ENCODE measurements at places on chromosomes 7 and 10. TPM values are rescaled to one million over a fixed set of nuclear protein-coding genes. Genes with fewer than 3 reads are reported as not detected.
A peak's percentile ranks its signal among the peaks of the same experiment; 100 is the strongest.

DNA sequence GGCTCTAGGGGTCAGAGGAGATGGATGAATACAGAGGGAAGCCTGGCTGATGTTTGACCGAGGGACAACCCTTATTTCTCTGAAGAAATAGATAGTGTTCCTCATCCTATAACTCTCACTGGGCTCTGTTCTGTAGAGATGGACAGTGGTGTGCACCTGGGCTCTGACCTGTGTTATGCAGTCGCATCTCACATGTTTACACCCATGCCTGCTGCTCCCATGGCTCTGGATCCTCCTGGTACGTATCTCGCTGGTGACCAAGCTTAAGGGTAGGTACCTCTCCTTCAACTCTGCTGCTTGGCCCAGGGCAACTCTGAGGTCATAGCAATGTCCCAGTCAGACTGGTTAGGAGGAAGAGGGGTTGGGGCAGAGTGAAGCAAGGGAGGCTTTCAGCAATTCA lies 42.8 kb downstream of the ADRA2A start:
- no peak for DNase-seq

DNA sequence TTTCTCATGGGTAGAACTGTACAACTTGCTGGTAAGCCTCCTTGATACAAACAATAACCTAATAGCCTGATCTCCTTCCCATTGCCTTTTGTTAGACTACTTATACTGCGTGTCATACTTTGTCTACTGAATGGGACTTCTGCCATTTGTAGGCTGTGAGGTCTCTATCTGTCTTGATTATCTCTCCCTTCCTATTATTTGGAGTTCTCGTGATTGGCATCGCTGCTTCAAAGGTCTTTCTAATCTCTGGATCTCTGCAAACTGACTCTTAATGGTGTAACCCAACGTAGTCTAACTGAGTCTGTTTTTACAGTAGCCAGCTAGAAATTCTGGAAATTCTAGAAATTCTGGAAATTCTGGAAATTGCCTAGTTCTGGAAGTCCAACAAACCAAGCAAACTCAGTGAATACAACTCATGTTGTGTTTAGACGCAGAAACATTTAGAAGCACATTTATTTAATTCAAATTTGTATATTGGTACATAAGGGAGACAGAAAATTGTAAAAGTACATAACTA lies 29.8 kb downstream of the PHYHIPL start:
- DNase-seq, result no peak

GTF2IRD1 gene
- total RNA-seq, result 3.8 TPM

DNA sequence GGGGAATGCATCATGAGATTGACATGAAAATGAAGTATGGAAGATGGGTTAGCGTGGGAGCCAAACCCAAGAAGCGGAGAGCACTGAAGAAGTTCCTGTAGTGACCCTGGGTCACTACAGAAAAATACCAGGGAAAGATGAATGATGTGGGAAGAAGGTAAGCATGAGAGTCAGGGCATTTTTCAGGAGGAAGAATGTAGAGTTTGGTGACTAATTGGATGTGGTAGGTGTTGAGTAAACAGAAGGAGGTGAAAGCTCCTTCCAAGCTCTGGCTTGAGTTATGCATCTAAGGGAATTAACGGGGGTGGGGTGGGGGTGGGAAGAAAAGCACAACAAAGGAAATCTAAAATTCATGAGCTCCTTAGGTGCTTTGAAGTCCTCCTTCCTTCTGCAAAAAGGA lies 238.1 kb upstream of the AOAH start:
- no peak for DNase-seq

GIMAP8 gene
- not detected for total RNA-seq

GRCh38 chr7:22329816-22330524 lies 27.0 kb downstream of the RAPGEF5 start:
- DNase-seq, result no peak

GRCh38 chr10:124279882-124280281 lies 138.8 kb downstream of the OAT start:
- DNase-seq, result no peak

DNA sequence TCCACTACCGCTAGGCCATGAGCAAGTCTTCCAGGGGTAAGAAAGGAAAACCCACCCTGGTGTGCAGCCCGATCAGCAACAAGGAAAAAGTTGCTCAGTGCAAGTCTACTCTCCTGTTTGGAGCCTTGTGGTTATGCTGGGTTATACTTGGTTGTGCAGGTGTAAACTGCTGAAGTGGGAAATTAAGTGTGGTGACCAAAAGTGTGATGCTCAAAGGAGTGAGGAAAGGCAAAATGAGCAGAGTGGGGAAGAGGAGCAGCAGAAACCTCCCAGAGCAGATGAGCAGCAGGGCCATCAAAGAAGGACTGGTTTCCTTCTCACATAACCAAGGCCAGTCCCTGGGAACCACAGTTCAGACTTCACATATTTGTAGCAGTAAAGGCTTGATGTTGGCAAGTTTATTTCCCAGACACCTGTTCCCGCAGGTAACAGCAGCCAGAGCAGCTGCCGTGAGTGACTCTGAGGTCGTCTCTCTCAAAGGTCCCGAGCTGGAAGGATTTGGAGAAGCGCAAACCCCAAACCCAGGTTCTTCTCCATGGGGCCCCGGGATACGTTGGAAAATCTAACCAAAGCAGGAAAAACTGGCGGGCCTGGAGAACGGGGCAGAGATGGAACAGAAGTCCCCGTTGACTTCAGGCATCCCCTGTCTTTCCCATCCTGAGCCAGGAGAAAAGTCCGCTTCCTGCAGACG lies 607 bp upstream of the SMO start:
- no peak for DNase-seq

GRCh38 chr10:68492118-68492517 lies 20.3 kb upstream of the DNA2 start:
- DNase-seq, result no peak

PLCE1 gene
- total RNA-seq, result 0.50 TPM

- DNase-seq, result no peak
These were observed 123.4 kb upstream of the ZNF92 start for GRCh38 chr7:65250216-65250615.

- no peak for DNase-seq
These were observed 3.1 kb downstream of the CYP2W1 start for GRCh38 chr7:985915-986741.

GRCh38 chr10:112895292-112895691 lies 54.8 kb upstream of the TCF7L2 start:
- no peak for DNase-seq

DNA sequence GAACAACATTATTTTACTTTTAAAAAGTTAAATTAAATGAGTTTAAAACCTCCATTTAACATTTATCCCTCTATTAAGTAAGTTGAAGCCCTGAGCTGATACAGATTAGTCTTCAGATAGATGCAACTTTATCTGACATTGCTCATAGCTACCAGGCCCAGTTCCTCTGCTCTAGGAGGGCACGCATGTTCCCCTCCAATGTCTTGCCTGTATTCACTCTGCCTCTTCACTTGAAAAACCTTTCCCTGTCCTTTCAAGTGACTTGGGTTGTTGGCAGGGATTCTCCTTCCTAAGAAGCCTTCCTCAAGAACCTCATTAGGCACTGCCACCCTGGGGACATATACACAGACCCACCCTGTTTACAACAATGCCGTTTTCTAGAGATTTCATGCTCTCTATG lies 270.4 kb downstream of the RELN start:
- no peak for DNase-seq

DNA sequence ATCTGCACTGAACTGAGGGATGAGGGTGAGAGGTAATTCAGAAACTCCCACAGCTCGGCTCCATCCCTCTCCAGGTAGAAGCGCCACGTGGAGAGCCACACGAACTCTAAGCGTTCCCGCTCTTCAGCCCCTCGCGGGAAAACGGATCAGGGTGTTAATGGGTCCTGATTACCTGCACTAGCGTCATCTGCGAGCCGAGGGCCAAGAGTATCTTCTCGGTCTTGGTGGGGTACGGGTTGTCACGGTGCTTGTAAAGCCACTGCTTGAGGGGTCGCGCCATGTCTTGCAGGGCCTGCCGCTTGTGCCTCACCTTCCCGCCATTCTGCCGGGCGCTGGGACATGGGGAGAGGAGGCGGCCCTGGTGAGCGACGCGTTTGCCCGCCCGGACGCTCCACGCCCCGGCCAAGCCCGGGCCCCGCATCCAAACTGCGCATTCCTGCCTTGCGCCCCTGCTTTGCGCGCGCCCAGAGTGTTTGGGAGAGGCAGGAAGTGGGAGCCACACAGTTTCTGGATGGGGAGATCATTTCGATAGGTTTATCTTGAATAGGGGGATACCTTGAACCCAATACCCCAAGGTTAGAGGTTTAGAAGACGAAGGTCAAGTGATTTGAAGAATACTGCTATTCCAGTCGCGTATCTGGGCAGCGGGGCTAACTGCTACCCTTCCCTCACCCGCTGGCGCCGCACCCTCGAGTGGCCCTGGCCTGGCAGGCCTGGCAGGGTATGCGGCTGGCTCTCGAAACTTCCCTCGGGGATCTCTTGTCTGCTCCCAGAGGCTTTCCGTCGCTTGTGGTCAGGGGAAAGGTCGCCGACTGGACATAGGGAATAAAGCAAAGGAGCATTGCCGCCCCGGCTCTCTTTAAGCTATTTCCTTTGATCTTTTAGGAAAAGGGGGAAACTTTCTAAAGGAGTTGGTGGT lies 4.2 kb downstream of the MKX start:
- DNase-seq, result no peak

OIT3 gene
- total RNA-seq, result not detected

DNA sequence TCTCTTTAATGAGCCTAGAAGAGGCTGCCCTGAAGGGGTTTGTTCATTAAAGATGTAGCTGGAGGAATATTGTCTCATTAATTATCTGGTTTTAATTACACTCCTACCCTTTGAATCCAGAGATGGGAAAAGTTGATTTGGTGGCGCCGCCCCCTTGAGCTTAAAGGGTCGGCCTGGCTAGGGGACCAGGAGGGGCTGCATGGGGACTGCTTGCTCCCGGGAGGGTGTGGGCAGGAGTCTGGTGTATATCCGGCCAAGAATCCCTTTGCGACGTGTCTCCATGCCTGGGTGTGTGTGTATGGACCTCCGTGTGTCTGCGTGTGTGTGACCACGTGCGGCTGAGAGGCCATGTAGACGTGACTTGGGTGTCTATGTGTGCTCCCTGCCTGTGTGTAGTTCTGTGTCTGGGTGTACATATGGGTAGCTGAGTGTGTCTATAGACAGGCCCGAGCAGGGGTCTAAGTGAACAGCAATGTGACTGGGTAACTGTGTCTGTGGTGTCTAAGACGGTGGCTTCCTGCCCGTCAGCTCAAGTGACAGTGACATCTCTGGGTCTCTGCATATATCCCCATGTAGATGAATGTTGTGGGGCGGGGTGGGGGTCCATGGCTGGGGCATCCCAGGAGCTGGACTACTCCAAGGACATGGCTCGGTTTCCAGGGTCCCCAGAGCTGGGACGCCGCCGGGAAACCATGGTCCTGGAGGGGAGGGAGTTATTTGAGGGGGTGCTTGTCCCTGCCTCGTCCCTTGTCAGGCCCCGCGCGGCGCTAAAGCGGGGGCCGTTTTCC lies 10.7 kb downstream of the LBX1 start:
- DNase-seq, result no peak

MDFIC gene
- 30.8 TPM for total RNA-seq

PLXDC2 gene
- total RNA-seq, result not detected

- DNase-seq, result no peak
These were observed 28.6 kb upstream of the TRIL start for GRCh38 chr7:28986765-28987110.

ACHE gene
- total RNA-seq, result 1.8 TPM

DNA sequence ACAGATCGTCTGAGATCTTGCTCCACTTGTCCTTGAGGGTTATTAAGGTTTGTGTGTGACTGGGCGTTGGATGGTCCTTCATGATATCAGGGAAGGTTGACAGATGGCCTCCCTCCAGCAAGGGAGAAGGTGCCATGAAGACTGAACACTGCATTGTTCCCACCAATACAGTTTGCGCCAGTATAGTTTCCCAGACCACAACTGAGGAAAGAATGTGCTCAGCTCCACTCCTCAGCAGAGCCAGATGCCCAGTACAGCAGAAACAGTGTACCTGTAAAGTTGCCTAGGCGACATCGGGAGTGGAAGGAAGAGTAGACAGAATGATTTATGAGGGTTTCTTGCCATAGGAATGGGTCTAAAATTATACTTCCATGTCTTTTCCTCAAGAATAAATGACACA lies 137.5 kb downstream of the ST7 start:
- DNase-seq, result no peak

DNA sequence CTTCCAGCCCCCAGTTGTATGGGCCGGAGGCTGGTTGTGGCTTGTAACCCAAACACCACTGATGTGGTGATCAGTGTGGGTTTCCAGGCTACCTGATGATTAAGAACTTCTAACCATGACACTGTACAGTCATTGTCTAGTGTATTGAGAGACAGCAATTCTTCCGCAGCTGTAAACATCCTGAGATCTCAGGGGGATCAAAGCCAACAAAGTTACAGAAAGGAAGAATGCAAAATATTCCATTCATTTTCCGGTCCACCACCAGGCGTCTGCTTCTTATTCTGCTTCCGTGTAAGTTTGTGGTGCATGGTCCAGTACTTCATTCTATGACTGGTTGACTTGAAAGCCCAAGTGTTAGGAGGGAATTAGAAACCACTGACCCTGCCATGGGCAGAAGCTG lies 10.3 kb upstream of the GLI3 start:
- peak; percentile 82 for DNase-seq

DNA sequence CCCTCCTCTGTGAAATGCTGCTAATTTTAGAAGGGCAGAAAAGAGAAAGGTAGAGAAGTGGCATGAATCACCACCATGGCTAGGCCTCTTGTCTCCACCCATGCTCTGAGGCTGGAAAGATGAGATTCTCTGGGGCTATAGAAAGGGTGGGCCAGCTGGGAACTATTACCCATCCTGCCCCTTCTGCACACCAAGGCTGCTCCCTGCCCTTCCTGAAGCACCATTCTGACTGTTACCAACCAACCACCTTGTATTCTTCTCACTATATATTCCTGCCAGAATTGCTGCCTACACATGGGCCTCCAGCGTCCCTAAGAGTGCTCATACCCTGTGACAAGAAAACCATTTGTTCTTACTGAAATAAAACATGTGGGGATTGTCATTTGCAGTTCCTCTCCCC lies 11.4 kb upstream of the DLX6 start:
- no peak for DNase-seq

DNA sequence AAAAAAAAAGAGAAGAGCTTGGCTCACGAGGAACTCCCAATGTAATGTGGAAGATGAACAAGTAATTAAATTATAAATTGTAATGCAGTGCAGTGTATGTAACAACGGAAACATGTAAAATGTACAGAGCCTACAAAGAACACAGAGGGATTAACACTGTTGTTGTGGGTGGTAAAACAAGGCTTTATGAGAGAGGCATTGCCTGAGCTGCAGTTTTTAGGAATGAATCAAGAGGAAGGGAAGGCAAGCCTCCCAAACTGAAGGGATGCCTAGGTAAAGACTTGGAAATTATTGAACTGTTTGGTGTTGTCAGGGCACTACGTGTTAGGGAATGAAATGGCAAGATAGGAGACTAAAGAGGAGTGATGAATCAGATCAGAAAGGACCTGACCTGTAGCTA lies 213.7 kb downstream of the HTR7 start:
- no peak for DNase-seq

GRCh38 chr7:17299483-17299991 lies 1.1 kb downstream of the AHR start:
- DNase-seq, result peak; percentile 45

- DNase-seq, result peak; percentile 69
These were observed 31.5 kb upstream of the KMT2E start for GRCh38 chr7:104982308-104983075.

GRCh38 chr7:17046666-17047065 lies 164.9 kb upstream of the AGR3 start:
- DNase-seq, result no peak

- no peak for DNase-seq
These were observed 594.2 kb downstream of the KCNMA1 start for GRCh38 chr10:77043420-77043763.

C10orf53 gene
- not detected for total RNA-seq
